ENCODE measurements at places on chromosomes 4 and X. TPM values are rescaled to one million over a fixed set of nuclear protein-coding genes. Genes with fewer than 3 reads are reported as not detected.

Gene P2RY4
- not detected for total RNA-seq

Gene MAGEE2
- total RNA-seq = not detected

Gene REELD1
- total RNA-seq = not detected

Gene CEP135
- 5.4 TPM for total RNA-seq

Gene YY2
- total RNA-seq = 0.11 TPM

Gene PPBP
- not detected for total RNA-seq

Gene SPATA4
- not detected for total RNA-seq

Gene CRMP1
- 17.1 TPM for total RNA-seq

Gene MAOB
- total RNA-seq = 0.06 TPM

Gene PRSS48
- total RNA-seq = not detected

Gene XPNPEP2
- not detected for total RNA-seq

Gene NDUFC1
- total RNA-seq = 32.5 TPM

Gene SOX3
- total RNA-seq = not detected

Gene CHRDL1
- total RNA-seq = 1.5 TPM

Gene MAP9
- total RNA-seq = 5.5 TPM

Gene LGI2
- 0.06 TPM for total RNA-seq

Gene PAGE2
- total RNA-seq = 0.29 TPM

Gene XKRX
- not detected for total RNA-seq

Gene CCNA2
- total RNA-seq = 124 TPM

Gene FATE1
- not detected for total RNA-seq

Gene GRXCR1
- total RNA-seq = not detected

Gene COL4A6
- total RNA-seq = 1.5 TPM

Gene RTL5
- 0.18 TPM for total RNA-seq

Gene DMD
- 24.0 TPM for total RNA-seq

Gene IL2RG
- not detected for total RNA-seq

Gene CXCL3
- 1.8 TPM for total RNA-seq

Gene TKTL2
- not detected for total RNA-seq

Gene ATOH1
- total RNA-seq = not detected

All from Daoy (cell line).